ENCODE measurements at places on chromosomes 3 and 15.

- no peak for DNase-seq
Measured at GRCh38 chr15:46231786-46232185, 597.0 kb downstream of the SQOR start.

DNA sequence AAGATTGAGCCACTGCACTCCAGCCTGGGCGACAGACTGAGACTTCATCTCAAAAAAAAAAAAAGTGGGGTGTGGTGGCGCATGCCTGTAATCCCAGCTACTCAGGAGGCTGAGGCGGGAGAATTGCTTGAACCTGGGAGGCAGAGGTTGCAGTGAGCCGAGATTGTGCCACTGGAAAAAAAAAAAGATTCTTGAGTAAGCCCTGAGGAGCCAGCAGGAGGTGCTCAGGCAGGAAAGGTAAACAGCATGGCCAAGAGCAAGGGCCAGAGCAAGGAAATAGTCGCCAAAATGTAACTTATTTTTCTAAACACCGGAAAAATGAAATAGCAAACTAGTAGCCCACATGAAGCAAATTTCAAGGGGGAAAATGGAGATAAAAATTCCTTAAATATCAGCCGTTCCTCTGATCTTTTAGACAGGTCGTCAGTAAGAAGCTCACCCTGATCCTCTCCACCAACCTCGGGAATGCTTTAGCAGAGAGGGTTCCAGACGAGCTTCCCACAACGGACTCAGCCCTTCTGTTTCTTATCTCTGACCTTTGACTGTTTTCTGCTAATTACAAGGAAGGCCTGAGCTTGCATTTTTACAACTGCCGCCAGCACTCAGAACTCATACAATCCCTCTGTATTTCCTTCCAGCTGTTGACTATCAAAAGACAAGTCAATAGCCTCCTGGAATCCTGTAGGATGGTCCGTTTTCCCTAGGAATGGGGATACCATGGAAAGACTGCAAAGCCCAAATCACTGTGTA, 45.0 kb upstream of the AKAP13 start:
- no peak for DNase-seq

DNA sequence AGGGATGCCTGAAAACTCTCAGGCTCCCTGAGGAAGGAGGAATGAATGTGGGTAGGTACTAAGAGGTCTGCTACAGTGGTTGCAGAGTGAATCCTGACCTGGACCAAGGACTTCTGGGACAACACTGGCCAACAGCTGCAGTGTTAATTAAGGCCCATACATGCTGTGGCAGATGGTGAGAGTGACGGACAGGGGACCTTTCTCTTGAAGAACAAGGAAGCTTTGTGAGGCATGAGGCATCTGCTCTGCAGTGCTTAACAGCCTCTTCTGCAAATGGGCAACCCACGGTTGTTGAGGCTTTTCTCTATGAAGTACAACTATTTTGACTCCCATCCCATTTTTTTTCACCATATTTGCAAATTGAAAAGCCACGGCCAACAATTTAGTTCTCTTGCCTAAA, 26.6 kb upstream of the ACAN start:
- DNase-seq = no peak

GRCh38 chr15:35519541-35520149, 26.3 kb downstream of the DPH6 start:
- DNase-seq = no peak

GRCh38 chr3:13078163-13078905, 5.1 kb upstream of the IQSEC1 start:
- no peak for DNase-seq

- DNase-seq = no peak
Measured at GRCh38 chr3:122312826-122313225, 12.2 kb upstream of the CSTA start.

- DNase-seq = no peak
Measured at GRCh38 chr15:42024303-42024702, 3.5 kb upstream of the PLA2G4E start.

DNA sequence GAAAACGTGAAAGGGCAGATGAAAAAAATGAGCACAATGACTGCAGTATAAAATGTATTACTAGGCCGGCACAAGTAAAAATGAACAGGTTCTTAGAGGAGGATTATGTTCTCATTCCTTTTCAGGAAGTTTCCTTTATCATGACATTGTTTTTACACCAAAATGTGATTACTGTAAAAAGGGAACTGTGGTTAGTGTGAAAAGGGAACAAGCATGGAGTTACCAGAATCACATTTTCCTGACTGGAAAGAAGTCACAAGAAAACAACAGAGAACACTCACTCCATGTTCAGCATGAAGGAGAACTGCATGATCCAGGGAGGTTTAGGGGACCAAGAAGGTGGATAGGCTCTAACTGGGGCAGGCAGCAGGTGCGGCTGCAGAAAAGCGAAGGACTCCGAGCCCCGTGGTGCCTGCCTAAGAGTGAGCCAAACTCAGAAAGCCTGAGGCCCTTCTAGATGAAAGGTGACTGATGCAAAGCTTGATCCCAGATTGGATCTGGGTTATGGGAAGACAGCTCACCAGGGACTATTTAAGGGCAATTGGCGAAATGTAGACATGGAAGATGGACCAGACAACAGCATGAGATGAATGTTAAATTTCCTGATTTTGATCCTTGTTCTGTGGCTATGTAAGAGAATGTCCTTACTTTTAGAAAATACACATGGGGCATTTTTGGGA, 77.3 kb downstream of the CCR1 start:
- DNase-seq = no peak

GRCh38 chr3:48338635-48339034, 5.2 kb upstream of the SPINK8 start:
- DNase-seq = no peak

DNA sequence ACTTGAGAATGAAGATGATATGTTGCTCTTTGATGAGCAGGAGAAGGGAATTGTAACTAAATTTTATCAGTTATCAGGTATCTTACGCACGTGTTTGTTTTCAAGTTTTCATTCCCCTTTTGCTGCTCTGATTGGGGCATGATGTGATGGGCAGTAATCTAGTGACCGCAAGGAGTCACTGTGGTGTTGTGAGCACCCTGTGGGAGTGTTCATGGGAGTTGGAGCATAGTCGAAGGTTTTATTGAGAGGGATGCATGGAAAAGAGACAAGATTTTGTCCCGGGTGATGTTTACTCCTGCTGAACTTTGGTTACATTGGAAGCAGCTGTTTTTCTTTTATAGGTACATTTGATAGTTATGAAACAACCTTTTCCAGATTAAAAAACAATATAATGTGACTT, 2.1 kb downstream of the FAN1 start:
- DNase-seq = no peak

DNA sequence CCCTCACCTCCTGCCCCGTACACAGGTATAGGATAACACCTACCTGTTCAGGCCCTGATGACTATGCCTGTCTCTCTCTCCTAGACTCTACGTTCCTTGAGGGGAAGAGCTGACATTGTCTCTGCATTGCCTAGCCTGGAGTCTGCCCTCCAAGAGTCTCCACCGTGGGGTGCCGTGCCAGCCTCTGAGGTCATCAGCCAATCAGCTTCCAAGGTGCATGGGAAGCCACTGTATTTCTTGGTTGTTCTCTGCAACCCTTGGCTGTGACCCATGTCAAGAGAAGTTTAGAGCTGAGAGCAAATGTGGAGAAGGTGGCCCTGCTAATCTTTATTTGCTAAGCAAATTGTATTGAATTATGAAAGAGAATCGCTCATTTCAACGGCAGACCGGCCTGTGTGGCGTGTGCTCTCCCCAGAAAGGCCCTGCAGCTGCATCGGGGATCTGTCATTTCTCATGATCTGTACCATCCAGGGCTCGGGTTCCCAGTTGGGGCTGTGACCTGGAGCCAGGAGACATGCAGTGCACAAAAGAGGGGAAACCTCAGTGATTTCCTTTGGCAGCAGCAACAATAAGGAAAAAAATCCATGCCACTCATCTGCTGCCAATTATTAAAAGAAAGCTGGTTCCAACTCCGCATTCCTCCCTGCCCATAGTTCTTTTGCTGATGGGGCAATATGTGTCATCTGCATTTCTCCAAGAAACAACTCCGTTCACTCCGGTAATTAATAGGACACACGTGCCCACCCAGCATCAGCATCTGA, 182.2 kb downstream of the MEGF11 start:
- DNase-seq = no peak

DNA sequence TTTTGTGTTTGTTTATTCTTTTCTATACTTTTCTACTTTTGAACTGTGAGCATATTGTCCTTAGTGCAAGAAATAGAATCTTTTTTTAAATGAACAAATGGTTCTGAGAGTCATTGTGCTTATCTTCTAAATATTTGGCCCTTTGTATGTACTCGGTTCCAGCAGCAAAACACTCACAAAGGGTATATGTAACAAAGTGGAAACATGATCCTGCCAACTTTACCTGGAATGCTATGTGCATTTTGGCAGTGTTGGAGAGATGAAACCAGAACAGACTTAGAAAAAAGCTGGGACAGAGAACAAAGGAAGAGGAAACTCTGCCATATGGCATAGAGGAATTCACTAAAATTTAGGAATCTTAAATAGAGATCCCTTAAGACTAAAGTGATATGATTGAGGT, 150.1 kb downstream of the FGF12 start:
- no peak for DNase-seq

DNA sequence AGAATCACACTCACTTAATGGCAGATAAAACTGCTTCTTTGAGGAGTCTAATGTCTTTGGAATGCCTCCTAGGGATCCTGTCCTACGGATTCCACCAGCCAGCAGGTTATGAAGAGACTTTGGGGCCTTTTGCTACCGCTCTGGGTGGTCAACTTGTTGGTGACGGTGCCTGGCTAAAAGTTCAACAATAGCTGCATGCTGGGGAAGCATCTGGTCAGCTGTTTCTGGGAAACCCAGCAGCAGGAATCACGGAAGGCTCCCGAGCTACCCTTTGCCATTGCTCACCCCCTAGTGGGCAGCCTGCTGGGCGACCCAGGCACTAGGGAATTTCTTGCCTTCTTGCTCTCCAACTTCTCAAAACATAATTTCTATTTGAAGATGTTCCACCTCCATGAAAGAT, 263.3 kb downstream of the NEK10 start:
- no peak for DNase-seq

DNA sequence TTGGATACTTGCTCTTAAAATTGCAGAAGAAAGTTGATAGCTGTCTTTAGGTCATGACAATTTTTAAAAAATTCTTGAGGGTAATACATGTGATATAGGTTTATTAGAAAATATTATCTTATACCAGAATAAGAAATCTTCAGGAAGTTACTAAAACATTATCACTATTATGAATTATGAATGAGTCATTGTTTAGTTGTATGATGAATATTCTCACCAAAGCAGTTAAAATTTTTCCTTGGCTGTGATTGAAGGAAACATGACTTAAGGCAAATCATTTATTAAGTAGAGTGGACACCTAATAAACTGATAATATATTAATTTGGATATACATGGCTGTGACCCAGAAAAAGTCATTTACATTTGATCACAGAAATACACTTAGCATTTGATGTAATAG, 30.1 kb downstream of the APPL1 start:
- no peak for DNase-seq

DNA sequence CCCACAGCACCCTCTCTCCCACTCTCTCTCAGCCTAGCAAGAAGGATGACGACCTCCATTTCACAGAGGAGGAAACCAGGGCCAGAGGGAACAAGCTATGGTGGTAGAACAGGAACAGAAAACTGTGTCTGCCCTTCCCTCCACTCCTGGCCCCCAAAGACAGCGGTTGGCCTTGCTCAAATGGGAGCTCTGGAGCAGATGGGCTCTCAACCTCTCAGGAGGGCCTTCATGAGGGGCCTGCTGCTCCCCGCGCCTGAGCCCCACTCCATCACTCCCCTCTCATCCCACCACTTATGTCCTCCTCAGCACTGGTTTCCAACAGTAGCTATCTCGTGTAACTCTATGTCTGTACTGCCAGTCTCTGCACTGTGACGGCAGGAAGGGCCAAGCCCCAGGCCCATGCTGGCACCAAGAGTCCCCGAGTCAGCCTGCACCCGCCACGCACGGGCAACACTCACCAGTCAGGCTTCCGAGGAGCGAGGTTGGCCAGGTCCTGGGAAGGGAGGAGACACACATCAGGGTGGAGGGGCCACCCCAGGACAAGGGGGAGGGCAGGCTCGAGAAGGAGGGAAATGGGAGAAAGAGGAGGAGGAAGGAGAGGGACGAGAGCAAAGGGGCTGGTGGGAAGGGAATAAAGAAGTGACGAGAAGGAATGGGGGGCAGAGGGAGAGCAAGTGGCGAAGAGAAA, 45.5 kb downstream of the PTH1R start:
- DNase-seq = no peak

- DNase-seq = no peak
Measured at GRCh38 chr3:13552857-13553652, 4.1 kb downstream of the FBLN2 start.

GRCh38 chr3:117892431-117892841, 1142.2 kb downstream of the IGSF11 start:
- no peak for DNase-seq

- no peak for DNase-seq
Measured at GRCh38 chr3:64400706-64401105, 175.4 kb upstream of the PRICKLE2 start.

- no peak for DNase-seq
Measured at GRCh38 chr15:71171195-71171594, 55.9 kb downstream of the THSD4 start.

DNA sequence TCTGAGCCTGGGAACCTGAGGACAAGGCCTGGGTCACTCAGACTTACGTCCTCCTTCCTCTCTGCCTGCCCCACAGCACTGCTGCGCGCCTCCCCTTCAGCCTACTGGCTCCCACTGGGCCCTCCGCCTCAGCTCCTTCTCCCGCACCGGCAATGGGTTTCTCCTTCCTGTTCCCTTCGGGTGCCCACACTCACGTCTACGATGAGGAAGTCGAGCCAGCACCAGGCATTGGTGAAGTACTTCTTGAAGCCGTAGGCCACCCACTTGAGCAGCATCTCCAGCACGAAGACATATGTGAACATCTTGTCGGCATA, 70.0 kb downstream of the EXOG start:
- no peak for DNase-seq

- no peak for DNase-seq
Measured at GRCh38 chr15:100463515-100463914, 65.2 kb downstream of the CERS3 start.

GRCh38 chr15:26158176-26158575, 295.0 kb upstream of the ATP10A start:
- DNase-seq = no peak

DNA sequence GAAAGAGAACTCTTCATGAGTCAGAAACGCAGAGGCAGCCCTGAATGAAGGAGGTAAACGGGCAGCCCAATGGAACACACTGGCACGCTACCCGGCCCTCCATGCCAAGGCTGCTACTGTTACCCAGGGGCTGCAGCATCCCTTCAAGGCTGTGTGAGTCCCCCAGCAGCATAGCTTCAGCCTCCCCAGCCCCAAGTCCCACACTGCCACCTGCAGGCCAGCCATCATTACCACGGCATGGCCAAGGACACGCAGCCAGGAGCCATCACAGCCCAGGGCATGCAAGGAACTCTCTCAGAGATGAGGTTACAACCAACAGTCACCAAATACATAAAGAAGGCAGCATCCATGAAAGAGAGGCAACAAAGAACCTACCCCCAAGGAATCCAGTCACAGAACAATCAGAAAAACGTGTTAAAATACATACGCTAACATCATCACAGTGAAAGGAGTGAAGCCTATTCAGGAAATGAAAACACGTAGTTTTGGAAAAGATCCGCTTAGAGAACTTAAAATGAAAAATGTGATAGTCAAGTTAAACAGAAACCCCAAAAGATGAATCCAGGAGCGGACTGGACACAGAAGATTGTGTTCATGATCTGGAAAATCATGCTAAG, 22.4 kb downstream of the PLA2G4F start:
- peak; percentile 15 for DNase-seq
